ENCODE measurements at places on chromosomes 3 and 15. TPM values are rescaled to one million over a fixed set of nuclear protein-coding genes. Genes with fewer than 3 reads are reported as not detected.

PLA2G4D gene
- total RNA-seq, result not detected

ALDH1A2 gene
- total RNA-seq, result 1.1 TPM

APBA2 gene
- 8.8 TPM for total RNA-seq

PARP14 gene
- 67.2 TPM for total RNA-seq

DNAJA4 gene
- total RNA-seq, result 2.1 TPM

ZPLD1 gene
- total RNA-seq, result under 0.01 TPM

MESP2 gene
- 0.72 TPM for total RNA-seq

PHLDB2 gene
- 107 TPM for total RNA-seq

TF gene
- total RNA-seq, result 0.88 TPM

TMEM42 gene
- 18.1 TPM for total RNA-seq

GPR15 gene
- not detected for total RNA-seq

All from osteoblast (primary cell).